Right ventricle myocardium superior (tissue), 1 donor: ENCODE measurements at places on chromosomes 11 and 22. TPM values are rescaled to one million over a fixed set of nuclear protein-coding genes. Genes with fewer than 3 reads are reported as not detected.

Gene TIGD3
- 1.0 TPM for total RNA-seq

Gene ISX
- total RNA-seq: not detected

DNA sequence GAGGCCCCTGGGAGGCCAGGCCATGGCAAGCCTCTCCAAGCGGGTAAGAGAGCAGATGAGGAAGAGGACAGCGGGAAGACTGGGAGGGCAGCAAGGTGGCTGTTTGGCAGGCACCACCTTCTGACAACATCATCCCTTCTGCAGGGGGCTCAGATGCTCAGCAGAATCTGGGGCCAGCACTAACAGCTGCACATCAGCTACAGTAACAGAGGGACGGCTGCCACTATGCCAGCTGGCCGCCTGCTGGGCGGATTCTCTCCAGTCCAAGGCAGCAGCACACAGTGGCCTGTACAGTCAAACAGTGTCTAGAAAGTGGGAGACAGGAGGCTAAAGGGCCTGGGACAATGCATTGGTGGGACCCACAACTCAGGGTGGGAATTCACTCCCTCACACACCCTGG lies 10.7 kb upstream of the TXN2 start:
- no peak for DNase-seq

Gene BTG4
- total RNA-seq: not detected

- DNase-seq: no peak
These were observed 88.4 kb downstream of the TRAF6 start for GRCh38 chr11:36421546-36422155.

- peak; percentile 78 for DNase-seq
These were observed 122.6 kb upstream of the SORL1-AS1 start for GRCh38 chr11:121575250-121575962.

Gene ABTB2
- total RNA-seq: 15.9 TPM

Gene GAL3ST1
- 0.27 TPM for total RNA-seq

DNA sequence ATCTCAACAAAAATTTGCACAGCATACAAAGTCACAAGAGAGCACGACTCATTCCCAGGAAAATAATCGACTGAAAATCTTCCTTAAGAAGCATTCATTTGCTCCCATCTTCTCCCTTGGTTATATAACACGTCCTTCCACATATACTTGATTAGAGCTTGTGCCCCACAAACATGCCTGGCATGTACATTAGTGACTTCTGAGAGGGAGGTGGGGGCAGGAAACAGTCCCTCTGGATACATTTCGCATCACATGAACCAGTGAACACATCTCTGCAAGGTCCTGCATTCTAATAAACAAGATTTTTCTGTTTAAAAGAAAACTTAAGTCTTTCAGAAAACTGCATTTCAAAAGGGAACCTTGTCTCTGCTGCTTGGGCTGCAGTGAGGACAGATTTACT lies 54.1 kb upstream of the IGLL5 start:
- no peak for DNase-seq

Gene DUSP8
- total RNA-seq: 7.7 TPM

DNA sequence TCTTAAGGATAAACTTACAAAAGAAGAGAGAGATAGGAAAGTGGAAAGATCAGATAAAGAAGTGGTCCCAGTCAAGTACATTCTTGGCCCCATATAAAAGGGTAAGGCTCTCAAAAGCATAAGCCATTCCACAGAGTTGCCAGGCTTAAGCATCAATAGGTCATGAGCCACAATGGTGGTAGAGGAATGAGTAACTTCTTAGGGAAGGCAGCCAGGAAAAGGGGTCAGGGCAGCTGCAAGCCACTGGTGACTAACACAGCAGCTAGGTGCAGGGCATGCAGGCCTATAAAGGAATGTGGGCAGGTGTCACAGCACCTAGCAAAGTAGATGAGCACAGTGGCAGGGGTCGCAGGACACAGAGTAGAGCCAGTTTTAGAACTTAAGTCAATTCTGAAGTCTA lies 302.6 kb upstream of the FAT3 start:
- DNase-seq: no peak

DNA sequence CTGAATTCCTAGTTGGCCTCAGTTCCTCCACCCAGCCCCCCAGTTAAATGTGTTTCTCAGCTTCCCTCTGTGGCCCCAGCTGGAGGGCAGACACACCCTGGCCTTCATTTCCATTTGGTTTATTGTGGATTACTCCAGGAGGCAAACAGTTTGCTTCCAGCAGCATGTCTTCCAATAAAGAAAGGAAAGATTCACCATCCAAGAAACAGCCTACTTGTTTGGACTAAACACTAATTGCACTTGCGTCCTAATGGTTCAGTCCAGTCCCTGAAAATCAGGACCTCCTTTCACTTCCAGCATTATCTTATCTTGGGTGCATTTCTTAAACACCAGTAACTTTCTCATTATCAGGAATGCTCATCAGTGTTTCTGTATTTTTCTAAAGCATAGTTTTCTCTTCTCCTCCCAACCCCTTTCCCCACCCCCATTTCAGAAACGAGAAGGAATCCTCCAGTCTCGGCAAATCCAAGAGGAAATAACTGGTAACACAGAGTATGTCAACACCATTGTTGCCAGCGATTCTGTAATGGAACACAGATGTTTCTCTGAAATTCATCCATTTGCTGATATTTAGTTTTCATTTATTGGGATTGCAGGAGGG lies 130.9 kb downstream of the PARVA start:
- DNase-seq: no peak

GRCh38 chr11:80843266-80843974 lies 1402.6 kb upstream of the TENM4 start:
- no peak for DNase-seq

Gene DEUP1
- not detected for total RNA-seq

DNA sequence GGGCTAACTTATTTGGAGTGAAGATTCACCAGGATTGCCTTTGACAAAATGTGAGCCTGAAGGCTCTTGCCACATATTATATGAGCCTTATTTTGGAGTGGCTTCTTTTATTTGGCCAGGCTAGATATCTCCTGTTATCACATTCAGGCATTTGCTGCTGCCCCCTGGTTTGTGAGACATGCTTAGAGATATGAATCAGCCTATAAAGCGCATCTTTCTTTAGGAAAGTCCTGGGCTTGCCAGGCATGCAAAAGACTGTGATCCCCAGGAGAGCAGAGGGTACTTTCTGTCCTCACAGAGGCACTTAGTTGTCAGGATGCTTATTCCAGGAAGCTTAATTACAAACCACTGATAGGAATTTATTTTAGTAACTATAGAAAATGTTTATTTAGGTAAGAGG lies 333.3 kb downstream of the FAT3 start:
- no peak for DNase-seq

GRCh38 chr11:83192606-83193245 lies 786 bp upstream of the ANKRD42 start:
- DNase-seq: no peak

GRCh38 chr22:38243007-38243765 lies 29.6 kb downstream of the TMEM184B start:
- no peak for DNase-seq

GRCh38 chr11:32830413-32830738 lies 649 bp downstream of the PRRG4 start:
- no peak for DNase-seq

- no peak for DNase-seq
These were observed 14.6 kb downstream of the PARVG start for GRCh38 chr22:44195189-44195871.

GRCh38 chr22:47630741-47631534 lies 868.5 kb downstream of the TBC1D22A start:
- no peak for DNase-seq

Gene OR10A6
- total RNA-seq: not detected

DNA sequence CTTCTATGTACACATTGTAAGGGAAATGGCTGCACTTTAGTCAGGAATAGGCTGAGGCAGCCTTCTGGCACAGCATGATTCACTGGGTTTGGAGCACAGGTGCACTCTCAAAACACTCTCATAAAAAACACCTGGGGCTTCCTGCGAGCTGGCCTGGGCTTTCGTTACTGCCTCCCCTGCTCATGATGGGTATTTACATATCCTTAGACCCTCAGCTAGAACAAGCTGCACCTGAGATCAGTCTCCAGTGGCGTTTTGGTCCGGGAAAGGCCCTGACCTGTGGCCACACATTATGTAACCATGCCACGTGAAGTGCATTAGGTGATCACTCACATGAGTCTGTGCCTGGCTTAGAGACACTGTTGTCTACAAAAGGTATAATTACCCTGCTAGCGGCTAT lies 321.7 kb downstream of the TMEM135 start:
- DNase-seq: no peak

Gene SCO2
- not detected for total RNA-seq

DNA sequence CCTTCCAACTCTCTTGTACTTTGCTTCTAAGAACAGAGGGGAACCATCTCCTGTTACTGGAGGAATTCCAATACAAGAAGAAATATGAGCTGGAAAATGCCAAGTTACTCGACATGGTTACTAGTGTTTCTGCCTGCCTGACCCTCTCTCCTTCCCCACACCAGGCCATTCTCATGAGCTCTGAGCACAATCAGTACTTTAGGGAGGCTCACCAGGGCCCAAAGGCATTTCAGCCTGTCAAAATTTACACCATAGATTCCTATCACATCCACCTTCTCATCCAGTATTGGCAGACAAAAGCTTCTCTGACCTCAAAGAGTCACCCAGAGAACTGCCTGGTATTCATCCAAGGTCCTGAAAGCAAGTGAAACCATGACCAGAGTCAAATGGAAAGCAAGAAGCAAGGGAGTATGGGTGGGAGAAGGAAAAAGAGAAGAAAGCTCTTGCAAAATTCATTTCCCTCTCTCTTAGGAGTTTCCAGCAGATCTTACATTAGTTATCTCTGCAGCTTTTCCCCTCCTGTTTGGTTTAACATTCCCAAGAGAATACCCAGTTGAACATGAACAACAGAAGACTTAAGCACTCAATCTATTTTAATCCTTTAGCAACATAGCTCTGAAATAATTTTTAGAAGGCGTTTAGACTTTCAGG lies 58.7 kb upstream of the NCAM1 start:
- no peak for DNase-seq

DNA sequence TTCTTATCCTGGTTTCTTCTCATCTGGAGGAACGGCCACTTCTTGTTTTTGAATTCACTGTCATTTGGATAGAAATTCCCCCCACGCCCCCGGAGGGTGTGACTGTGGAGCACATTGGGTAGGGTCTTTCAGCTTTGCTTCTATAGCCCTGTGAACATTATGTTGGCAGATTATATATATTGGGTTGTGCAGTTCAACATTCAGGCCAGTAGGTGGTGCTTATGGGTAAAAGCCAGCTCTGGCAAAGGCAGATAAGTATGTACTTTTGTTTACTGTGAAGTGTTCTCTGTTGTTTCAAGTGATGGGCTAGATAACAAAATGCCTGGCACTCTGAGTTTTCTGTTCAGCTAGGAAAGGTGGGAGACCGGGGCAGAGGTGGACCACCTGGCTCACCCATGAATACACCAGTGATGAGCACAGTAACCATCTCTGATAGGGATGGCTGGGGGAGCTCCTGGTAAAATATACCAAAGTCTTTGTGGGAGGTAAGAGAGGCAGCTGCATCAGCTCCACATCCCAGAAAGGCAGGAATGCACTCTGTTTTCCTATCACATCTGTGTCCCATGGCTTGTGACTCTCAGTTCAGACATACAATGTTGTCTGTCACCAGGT lies 1348.2 kb upstream of the RAG2 start:
- no peak for DNase-seq

DNA sequence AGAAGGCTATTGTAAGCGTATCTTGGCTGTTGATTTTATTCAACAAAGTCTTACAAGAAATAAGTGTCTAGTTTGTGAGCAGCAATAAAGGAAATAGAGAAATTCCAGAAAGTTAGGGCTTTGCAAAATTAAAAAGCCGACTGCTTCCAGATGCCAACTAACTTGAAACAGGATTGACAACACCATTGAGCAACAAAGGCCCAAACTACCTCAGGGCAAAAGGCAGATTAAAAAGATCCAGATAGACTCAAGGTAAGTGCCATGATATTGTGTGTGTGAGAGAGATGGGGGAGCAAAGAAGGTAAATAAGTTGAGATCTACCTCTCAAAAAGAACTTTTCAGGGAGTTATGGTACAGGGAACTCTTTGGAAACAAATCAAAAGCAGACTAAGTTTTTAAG lies 49.1 kb downstream of the PARVG start:
- no peak for DNase-seq

GRCh38 chr11:96147906-96148486 lies 195.0 kb downstream of the MAML2 start:
- DNase-seq: no peak

Gene WNT7B
- total RNA-seq: not detected

Gene QSER1
- total RNA-seq: 13.3 TPM

- DNase-seq: no peak
These were observed 30.7 kb downstream of the EHF start for GRCh38 chr11:34651551-34651950.

Gene UQCC3
- total RNA-seq: 7.8 TPM

Gene STK33
- total RNA-seq: 25.9 TPM
